ENCODE measurements at places on chromosomes 5 and 9. TPM values are rescaled to one million over a fixed set of nuclear protein-coding genes. Genes with fewer than 3 reads are reported as not detected.

- no peak for DNase-seq
These were observed 137.8 kb downstream of the GADD45G start for GRCh38 chr9:89742660-89743059.

DNA sequence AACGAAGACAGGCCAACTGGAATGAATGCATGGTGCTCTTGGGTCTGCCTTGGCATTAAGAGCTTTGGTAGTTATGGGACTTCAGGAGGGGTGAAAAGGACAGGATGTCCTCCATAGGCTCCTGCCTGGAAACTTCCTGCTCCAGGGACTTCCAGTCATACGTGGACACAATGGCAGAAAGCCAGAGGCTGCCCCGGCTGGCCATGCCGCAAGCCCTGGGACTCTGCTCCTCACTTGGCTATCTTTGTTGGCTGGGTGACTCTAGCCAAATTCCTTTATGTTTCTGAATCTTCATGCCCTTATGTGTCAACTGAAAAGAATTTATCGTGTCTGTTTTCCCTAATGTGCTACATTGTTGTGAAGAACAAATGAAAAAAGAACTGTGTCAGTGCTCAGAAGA is 136.9 kb downstream of the SIL1 start:
- DNase-seq: peak; percentile 64

The CNTNAP3 gene
- total RNA-seq: 1.1 TPM

DNA sequence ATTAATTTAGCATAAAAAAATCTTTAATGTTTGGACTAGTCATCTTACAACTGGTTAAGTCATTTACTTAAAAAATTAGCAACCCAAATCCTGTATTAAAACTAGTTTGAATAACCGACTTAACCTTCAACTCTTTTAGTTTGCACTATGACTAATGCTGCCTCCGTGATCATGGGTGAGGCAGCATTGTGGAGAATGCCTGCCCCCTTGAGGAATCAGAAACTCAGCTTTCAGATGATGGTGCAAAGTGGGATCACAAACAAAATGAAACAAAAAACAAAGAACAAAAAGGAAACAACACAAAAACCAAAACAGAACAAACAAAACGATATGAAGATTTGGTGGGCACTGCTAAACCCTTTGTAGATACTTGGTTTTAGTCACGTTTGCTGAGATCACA is 127.0 kb upstream of the PALM2AKAP2 start:
- peak; percentile 16 for DNase-seq

- DNase-seq: peak; percentile 19
These were observed 39.4 kb downstream of the RNF44 start for GRCh38 chr5:176497852-176498251.

The TMED7 gene
- total RNA-seq: 173 TPM

The NKD2 gene
- total RNA-seq: not detected

- DNase-seq: peak; percentile 68
These were observed 185.5 kb downstream of the TAF11L14 start for GRCh38 chr5:17819783-17820182.

GRCh38 chr9:115730396-115730795 is 423.2 kb upstream of the PAPPA start:
- DNase-seq: no peak

- DNase-seq: no peak
These were observed 77.6 kb downstream of the JAK2 start for GRCh38 chr9:5062631-5063030.

The FRMD3 gene
- total RNA-seq: under 0.01 TPM

- DNase-seq: no peak
These were observed 144.4 kb downstream of the COMMD10 start for GRCh38 chr5:116229131-116229689.

The ISOC1 gene
- total RNA-seq: 10.8 TPM

DNA sequence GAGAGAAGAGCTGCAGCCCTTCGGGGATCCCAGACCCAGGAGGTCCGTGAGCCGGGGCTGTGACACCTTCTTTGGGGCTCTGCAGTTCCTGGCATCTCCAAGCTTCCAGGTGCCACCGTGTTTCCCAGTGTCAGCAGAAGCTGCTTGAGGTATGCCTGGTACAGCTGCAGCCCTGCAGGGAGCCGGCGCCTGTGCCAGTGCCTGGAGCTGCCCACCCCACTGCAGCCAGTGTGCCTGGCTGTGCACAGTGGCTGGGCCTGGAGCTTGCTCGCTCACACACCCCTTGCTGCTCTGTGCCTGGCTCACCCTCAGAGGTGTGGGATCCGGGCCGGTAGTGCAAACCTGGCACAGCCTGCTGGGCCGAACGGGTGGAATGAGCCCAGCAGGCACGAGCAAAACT is 65.5 kb downstream of the NACC2 start:
- DNase-seq: no peak
